Stimulated activated CD8-positive, alpha-beta memory T cell treated with anti-CD3 and anti-CD28 coated beads, Interleukin-4, amount 100 ng/mL, for 48 hours (primary cell): ENCODE measurements at places on chromosomes 2 and 18.

GRCh38 chr2:12005886-12006681 lies 259.7 kb downstream of the LPIN1 start:
- DNase-seq, result peak; percentile 79

- DNase-seq, result no peak
These were observed 679.7 kb downstream of the NYAP2 start for GRCh38 chr2:226079196-226079595.

DNA sequence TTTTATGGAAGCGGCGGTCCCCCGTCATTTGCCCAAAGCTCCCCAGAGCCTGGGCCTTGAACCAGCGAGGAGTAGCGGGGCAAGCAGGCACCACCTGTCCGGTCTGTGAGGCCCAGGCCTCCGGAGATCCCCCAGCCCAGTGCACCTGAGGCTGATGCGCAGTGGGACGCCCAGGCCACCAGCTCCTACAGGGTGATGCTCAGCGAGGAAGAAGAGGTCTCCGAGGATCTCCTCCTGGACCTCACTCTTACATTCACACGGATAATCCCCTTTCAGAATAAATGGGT lies 220.2 kb downstream of the NDUFA10 start:
- no peak for DNase-seq

- no peak for DNase-seq
These were observed 56.3 kb upstream of the SMAD2 start for GRCh38 chr18:47986620-47987387.

- DNase-seq, result no peak
These were observed 59.1 kb downstream of the ARL4C start for GRCh38 chr2:234437642-234438304.

DNA sequence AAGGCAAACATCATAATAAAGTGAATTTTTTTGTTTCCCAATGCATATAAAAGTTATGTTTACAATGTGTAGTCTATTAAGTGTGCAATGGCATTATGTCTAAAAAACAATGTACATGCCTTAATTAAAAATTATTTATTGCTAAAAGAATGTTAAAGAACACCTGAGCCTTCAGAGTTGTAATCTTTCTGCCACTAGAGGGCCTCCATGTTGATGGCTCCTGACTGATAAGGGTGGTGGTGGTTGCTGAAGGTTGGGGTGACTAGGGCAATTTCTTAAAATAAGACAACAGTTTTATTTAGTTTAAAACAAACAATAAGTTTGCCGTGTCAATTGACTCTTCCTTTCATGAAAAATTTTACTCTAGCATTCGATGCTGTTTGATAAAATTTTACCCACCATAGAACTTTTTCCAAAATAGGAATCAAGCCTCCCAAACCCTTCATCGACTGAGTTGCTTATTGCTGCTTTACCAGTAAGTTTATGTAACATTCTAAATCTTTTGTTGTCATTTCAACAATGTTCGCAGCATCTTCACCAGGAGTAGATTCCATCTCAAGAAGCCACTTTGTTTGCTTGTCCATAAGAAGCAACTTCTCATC lies 32.3 kb downstream of the MAP3K2 start:
- DNase-seq, result no peak

DNA sequence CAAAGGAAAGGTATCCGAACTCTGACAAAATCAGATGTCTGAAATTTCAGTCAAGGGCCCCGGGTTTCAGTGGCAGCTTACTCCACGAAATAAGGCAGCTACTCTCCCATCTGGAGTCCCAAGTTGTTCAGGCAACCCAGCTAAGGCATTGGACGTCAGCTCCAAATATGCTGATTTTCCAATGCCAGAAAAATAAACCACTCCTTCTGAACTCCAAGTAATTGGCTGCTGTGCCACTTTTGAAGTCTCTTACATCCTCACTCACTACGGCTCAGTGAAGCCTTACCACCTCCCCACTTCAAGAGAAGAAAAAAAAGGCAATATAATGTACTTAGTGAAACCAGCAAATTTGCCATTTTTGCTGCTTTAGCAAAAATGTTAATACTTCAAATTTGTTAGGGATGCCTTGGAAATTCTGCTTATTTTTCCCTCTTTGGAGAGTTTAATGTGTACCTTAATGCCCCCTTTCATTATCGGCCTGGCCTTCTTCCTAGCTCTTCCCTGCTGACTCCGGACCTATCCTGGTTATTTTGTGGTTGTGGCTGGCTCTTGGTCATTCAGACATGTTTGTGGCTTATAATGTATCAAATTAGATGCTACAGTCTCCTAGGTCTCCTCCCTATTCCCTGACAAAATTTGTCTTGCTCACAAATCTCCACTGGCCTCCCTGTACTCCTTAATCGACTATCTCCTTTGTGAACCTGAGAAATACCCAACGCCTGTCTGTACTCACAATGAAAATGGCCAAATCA lies 589.2 kb upstream of the ZEB2 start:
- no peak for DNase-seq

GRCh38 chr2:236558993-236559978 lies 10.3 kb upstream of the ACKR3 start:
- no peak for DNase-seq

GRCh38 chr2:558879-559278 lies 118.3 kb downstream of the TMEM18 start:
- DNase-seq, result no peak

- no peak for DNase-seq
These were observed 76.0 kb downstream of the RNF144A start for GRCh38 chr2:6993229-6993640.

GRCh38 chr2:164898475-164898874 lies 56.9 kb downstream of the SLC38A11 start:
- no peak for DNase-seq

DNA sequence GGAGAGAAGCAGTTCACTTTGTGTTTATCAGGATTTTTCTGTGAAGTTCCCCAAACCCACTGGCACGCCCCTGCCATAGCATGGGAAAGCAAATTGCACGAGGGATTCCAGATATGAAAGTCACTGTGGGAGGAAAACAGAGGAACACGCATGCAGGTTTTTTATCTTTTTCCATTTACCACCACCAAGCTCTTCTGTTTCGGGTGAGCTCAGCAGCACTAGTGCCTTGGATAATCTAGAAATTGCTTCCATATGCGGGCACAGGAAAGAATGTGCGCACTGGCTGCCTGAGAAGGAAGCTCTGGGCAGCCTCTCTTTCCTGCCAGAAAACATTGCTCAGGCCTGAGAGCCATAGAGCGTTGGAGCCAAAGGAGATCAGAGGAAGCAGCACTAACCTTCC lies 65.9 kb upstream of the WIPF1 start:
- DNase-seq, result no peak

GRCh38 chr2:9466147-9466683 lies 8.1 kb upstream of the IAH1 start:
- no peak for DNase-seq

DNA sequence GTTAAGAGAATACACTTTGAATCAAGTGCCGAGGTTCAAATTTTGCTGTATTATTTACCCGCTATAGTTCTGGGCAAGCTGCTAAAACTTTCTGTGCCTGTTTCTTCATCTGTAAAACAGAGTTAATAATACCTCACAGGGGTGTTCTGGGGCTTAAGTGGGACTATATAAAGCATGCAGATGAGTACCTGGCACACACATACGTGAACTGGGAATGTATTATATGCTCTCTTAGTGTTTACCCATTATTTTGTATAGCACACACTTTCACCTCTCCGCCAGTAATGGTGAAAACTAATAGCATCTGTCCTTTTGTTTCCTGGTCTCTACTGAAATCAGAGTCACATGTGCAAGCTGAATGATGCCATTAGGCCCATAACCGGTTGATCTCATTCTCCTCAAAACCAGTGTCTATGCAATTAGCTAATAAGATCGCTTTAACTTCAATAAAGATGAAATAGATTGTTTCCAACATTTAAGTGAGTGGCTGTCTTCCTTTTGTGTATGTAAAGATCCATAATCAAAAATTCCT lies 3.8 kb upstream of the CDKL4 start:
- no peak for DNase-seq

DNA sequence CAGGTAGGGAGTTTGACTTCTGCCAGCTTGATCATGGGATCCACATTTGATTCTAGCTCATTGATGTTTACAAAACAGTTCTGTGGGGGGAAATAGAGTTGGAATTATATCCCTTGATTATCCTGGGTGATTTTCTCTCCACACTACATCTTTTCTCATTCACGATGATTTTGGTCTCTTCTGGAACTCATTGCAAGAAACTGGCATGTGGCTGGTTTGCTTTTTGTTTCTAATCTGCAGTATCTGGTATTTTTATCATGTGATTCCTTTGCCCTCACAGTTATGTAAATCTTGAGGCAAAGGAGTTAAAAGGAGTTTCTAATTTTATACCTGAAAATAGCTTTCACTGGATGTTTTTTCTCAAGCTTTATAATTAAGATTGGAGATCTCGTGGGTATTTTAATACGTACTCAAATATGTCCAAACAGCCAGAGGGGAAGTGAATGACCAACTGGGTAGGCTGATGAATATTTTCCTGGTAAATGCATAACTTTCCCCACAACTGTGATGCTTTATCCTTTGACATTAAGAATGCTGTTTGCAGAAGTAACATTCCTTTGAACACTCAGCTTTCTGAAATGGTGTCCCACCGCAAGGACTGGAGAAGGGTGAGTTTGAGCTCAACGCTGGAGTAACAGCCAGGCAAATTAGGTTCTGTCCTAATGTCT lies 502.9 kb upstream of the ZEB2 start:
- no peak for DNase-seq

- DNase-seq, result no peak
These were observed 52.4 kb upstream of the AGPS start for GRCh38 chr2:177340158-177340557.

- DNase-seq, result no peak
These were observed 102.5 kb downstream of the SP3 start for GRCh38 chr2:173862612-173863217.

- no peak for DNase-seq
These were observed 24.0 kb downstream of the IL1B start for GRCh38 chr2:112812318-112813267.

DNA sequence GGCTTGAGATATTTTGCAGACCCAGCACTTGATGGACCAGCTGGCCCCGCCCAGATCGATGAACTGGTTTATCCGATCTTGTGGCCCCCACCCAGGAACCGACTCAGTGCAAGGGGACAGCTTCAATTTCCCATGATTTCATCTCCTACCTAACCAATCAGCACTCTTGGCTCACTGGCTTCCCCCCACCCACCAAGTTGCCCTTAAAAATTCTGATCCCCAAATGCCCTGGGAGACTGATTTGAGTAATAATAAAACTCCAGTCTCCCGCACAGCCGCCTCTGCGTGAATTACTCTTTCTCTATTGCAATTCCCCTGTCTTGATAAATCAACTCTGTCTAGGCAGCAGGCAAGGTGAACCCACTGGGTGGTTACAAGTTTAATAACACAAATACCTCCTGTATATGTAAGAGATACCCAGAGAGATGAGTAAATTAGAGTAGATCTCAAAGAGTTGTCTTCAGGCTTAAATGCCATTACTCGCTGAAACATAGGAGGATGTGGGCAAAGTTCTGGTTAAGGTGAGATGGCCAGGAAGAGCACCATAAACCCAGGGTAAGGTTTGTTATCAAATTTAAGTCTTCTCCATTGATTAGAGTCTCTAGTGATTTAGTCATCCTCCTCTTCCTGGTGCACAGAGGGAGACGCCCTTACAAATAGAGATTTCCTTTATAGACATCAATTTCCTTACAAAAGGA lies 222.8 kb downstream of the ARL4C start:
- peak; percentile 49 for DNase-seq

DNA sequence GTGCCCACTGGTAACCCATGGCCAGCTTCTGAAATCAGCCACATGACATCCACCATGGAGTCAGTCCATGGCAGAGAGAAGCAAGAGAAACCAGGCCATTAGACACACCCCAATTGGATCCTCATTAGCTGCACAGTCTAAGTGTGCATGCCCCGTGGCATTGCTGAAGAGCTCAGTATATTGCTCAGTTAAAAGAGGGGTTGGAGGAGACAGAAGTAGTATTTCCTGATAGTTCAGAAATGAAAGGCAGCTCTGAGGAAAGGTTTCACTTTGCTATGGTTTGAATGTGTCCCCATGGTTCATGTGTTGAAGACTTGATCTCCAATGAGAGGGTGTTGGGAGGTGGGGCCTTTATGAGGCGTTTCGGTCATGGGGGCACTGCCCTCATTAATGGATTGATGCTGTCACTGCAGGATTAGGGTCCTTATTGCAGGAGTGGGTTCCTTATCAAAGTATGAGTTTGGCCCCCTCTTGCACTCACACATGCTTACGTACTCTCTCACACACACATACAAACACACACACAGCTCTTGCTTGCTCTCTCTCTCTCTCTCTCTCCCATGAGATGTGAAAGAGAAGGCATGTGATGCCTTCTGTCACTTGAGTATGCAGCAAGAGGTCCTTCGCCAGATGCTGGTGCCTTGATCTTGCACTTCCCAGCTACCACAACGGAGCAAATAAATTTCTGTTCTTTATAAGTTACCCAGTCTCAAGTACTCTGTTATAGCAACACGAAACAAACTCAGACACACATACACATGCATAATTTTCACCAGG lies 58.0 kb downstream of the TMEM163 start:
- DNase-seq, result no peak

DNA sequence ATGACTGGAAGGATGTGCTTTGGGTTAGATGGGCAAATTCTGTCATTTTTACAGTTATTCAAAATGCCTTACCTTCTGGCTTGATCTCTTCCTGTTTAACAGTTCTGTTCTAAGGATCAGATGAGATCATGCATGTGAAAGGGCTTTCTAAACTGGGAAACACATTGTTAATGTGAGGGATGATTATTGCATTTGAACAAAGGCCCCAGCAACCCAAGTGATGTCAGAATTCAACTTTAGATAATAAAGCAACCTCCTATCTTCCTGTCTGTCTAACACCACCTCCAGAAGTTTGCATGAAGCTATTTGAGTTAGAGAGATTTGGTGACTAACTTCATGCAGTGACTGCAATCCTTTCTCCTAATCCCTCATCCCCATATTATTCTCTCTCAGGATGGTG lies 77.8 kb upstream of the B3GNT2 start:
- no peak for DNase-seq

GRCh38 chr2:223042704-223043118 lies 9.3 kb upstream of the KCNE4 start:
- DNase-seq, result no peak

DNA sequence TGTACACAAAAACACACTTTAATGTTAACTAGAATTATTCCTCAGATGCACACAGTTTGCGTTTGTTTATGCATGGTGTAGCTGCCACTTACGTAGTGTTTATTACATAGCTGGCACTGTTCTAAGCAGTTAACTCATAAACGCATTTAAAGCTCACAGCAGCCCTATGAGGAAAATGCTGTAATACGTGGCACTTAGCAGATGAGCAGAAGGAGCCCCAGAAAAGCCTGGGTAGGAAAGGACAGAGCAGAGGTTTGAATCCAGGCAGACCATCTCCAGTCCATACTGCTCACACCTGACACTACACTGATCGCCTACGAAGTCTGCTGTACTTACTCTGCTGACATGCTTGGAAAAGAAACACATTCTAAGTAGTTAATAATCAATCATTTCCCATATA lies 66.6 kb downstream of the BCL2 start:
- no peak for DNase-seq

GRCh38 chr2:127929449-127929848 lies 43.7 kb upstream of the AMMECR1L start:
- DNase-seq, result no peak

GRCh38 chr2:200747668-200748618 lies 63.8 kb upstream of the BZW1 start:
- no peak for DNase-seq
